ENCODE measurements at places on chromosomes 3 and 15.

DNA sequence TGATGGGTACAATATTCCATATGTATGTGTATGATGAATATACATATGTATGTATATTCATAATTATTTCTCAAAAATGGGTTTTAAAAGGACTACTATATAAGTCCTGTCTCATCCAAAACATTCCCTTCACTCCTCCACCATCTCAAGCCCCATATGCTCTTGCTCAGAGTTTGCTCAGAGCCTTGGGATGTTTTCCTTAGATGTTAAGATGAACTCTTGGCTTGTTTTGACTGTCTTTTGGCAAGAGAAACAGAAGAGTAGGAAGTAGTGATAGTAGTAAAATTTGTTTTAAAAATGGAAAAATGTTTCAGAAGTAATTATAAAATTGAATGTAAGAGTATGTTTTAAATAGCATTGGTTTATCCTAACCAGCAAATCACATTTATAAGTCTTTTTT lies 6.2 kb upstream of the EPHA3 start:
- no peak for DNase-seq

DNA sequence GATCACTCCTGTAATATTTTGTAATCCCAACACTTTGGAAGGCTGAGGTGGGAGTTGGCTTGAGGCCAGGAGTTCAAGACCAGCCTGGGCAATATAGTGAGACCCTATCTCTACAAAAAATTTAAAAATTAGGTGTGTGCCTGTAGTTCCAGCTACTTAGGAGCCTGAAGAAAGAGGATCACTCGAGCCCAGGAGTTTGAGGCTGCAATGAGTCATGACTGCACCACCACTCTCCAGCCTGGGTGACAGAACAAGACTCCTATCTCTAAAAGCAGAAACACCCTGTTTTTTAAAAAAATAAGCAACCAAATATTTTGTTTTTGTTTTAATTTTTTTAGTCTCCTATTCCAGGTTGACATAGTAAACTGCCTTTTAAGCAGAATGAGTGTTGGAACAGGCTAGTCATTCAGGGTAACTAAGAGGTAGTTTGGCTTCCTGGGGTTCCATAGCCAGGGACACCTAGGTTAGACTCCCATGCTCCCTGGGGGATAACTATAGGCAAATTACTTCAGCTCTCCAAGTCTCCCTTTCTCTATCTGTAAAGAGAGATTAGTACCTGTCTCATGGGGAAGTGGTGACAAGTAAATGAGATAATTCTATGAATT lies 114.6 kb upstream of the C15orf61 start:
- DNase-seq, result no peak

GRCh38 chr15:101316529-101316928 lies 21.5 kb upstream of the SNRPA1 start:
- DNase-seq, result no peak

GRCh38 chr15:70518201-70519003 lies 245.0 kb downstream of the UACA start:
- DNase-seq, result no peak

Data from HCEC 1CT (cell line).